ENCODE measurements at places on chromosomes 4 and X.

DNA sequence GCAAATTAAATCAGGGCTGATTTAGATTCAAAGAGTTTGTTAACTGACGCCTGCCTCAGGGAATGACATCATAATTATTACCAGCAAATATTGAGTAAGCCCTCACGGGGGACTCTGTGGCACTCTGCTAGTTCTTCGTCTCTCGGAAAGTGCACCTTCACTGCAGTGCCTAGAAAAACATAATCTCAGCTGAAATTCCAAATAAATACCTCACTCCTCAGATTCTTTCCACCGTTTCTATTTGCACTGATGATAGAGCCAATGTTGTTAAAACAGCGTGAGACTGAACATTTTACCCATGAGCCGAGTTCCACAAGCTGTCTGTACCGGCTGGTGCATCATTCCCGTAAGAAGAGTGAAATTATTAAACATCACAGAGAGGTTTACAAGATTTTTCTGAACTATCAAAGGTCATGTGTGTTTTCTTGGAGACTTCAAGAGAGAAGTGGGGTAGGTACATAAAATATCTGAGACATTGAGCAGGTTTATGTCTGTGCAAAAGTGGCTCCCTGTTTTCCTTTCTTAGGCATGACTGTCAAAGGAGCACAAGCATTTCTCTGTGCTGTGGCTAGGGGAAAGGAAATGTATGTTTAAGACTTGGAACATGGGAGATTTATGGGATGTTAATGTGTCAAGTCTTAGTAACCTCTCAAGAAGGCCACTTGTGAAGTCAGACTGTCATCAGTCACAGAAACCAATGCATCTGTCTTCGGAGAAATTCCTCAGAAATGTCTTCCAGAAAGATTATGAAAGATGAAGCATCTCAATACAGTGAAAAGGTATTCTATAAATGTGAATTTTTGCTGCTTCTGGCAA, 119.6 kb downstream of the CBLL2 start:
- no peak for DNase-seq

- DNase-seq = no peak
Measured at GRCh38 chr4:55251342-55251741, 94.7 kb upstream of the SRD5A3 start.

- DNase-seq = no peak
Measured at GRCh38 chr4:170011921-170012628, 14.1 kb downstream of the MFAP3L start.

DNA sequence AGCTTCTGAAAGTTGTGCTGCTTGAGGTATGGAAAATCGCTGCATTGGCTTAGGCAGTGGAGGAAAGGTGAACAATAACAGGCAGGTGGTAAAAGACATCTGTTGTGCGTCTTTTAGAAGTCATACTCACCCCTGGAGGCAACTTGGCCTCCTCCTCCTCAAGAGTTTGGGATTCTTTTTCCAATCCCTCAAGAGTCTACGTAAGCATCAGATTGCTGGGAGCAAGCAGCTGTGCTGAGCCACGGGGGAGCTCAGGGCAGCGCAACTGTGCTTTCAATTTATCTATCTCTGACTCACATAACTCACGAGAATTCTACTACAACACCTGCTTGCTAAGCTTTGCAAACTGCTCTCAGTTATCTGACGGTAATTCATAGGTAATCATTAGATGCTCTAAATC, 6.4 kb upstream of the RBMX2 start:
- no peak for DNase-seq

DNA sequence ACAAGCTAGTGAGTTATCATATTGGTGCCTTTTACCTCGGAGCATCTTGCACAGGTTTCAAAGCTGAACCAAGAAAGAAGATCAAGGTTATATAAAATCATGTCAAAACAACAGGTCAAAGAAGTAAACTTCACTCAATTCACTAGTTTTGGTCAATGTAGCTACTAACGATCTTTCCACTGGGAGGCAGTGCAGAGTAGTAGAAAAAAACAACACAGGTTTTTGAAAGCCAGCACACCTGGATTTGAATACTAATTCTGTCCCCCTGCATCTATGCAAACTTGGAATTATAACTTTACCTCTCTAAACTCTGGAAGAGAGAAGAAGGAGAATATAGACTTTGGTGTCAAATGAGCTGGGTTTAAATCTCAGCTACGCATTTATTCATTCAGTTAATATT, 266.1 kb downstream of the GRIA3 start:
- no peak for DNase-seq

GRCh38 chr4:54912155-54912554, 213.2 kb downstream of the KDR start:
- no peak for DNase-seq

- no peak for DNase-seq
Measured at GRCh38 chr4:3248178-3248480, 830 bp upstream of the MSANTD1 start.

DNA sequence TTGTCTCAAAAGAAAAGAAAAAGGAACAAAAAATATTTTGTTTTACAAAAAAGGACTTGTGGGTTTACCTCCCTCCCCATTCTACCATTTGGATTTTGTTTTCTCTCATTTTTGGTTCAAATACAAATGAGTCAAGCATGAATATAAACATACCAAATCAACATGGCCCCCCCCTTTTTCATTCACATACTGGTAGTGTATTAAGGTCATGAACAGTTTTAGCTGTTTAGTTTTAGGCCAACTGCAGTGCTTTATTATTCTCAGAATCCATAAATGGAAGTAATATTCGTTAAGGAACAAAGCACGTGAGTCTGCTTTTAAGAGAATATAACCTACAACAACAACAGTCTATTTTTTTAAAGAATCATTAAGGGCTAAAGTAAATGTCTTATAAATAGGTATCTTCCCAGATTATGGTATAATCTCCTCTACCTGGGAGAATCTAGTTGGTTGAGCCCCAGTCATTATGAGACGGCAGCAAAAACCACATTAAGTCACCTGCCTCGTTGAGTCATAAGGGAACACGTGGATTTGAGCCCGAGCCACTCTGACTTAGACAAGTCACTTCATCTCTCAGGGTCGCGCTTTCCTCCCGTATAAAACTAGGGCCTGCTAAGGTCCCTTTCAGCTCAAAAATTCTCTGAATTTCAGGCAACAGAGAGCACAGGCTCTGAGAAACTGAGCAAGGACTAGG, 26.7 kb downstream of the BCLAF3 start:
- DNase-seq = no peak

DNA sequence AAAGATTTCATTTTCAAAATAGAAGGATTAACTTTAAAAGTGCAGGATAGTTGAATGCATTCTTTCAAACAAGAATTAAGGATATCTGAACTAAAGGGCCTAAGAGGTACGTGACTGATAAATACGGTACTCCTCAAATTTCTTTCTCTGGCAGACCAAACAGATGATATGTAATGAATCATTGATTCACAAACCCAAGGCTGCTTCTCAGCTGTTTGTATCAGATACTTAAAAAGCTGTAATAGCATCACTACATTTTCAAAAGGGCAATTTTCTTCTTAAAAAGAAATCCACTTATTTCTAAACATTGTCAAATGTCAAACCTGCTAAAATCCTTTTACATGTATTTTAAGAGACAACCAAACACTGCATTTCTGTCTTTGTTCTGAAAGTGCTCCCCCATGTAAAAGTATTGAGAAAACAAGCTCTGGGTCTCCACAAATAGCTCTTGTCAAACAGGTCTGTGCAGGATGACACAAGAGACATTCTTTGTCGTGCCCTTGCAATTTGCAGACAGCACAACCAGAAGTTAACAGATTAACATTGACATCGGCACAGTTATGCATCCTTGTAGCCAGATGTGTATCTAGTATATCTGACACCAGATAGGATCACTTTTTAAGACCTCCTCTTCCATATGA, 82.0 kb downstream of the MANBA start:
- no peak for DNase-seq

DNA sequence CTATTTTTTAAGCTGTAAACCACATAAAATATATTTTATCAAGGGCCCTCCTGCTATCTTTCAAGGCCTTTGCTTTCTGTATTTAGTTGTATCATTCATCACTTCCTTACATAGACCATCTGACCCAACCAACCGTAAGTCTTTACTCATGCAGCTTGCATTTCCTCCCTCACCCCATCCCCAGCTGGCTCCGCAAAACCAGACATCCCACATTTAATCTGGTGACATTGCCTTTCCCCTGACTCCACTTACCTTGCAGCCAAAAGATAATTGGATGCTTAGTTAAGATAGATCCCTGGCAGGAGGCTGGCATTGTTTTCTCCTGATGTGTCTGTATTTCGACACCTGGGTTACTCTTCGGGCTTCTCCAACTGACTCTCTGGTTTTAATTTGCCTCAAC, 183.7 kb upstream of the LDB2 start:
- DNase-seq = no peak

GRCh38 chr4:2552806-2553205, 16.4 kb downstream of the FAM193A start:
- DNase-seq = no peak

- no peak for DNase-seq
Measured at GRCh38 chr4:15513545-15513944, 43.9 kb downstream of the CC2D2A start.

GRCh38 chrX:29090811-29091210, 503.6 kb downstream of the IL1RAPL1 start:
- no peak for DNase-seq

DNA sequence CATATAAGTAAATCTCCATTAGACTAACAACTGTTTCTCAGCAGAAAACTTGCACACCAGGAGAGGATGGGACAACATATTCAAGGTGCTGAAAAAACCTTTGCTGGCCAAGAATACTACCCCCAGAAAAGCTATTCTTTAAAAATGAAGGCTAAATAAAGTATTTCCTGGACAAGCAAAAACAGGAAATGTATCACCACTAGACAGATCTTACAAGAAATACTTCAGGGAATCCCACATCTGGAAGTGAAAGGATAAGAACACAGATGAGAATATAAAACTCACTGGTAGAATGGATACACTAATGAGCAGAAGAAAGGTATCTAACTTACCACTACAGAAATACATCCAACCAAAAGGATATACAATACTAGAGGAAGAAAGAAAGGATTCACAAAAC, 27.0 kb upstream of the ADH1C start:
- DNase-seq = no peak

- DNase-seq = no peak
Measured at GRCh38 chrX:134172588-134173259, 64.3 kb upstream of the CCDC160 start.

- DNase-seq = no peak
Measured at GRCh38 chr4:61805227-61805626, 605.1 kb downstream of the ADGRL3 start.

DNA sequence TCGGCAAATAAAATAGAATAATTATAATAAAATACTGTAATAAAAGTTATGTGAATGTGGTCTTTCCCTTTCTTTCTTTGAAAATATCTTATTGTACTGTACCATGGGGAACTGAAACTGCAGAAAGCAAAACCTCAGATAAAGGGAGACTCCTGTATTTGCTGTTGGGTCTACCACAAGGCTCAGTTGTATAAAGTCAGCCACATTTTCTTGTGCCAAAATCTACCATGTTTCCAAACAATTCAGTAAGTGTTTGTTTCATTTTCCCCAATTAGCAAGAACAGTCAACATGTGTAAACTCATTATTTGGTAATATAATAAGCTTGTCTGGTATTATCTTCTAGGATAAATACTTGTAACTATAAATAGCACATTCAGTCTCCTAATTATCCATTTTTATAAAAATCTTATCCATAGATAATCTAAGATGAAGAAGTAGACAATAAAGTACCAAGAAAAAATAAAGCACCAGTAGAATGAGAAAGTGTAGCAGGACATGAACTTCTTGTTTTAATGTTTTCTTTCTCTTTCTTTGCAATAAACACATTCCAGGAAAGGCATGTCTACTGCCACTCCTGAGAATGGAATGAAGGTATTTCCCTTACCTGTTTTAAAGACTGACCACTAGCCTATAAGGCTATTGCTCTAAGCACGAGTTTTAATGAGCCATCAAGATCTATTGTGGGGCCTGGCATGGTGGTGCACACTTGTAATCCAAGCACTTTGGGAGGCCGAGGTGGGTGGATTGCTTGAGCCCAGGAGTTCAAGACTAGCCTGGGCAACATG, 15.0 kb upstream of the OTUD4 start:
- no peak for DNase-seq

DNA sequence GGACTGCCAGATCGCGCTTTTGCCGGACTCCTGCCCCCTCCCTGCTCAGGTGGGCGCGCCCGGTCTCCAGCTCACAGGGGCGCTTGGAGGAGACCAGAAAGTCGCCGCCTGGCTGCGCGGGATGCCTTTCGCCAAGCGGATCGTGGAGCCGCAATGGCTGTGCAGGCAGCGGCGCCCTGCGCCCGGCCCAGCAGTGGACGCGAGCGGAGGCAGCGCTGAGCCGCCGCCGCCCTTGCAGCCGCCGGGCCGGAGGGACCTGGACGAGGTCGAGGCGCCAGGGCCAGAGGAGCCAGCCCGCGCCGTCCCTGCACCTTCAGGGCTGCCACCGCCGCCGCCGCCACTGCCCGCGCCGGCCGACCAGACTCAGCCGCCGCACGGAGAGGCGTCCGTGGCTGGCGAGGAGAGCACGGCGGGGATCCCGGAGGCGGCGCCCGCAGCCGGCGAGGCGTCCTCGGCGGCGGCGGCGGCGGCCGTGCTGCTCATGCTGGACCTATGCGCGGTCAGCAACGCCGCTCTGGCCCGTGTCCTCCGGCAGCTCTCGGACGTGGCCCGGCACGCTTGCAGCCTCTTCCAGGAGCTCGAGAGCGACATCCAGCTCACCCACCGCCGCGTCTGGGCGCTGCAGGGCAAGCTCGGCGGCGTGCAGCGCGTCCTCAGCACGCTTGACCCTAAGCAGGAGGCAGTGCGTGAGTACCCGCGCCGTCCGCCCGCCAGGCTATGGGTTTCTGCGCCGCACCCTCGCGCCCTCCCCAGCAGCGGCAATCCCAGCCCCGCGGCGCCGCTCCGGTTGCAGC, 834 bp downstream of the NHS start:
- DNase-seq = no peak

GRCh38 chr4:105605493-105605892, 53.1 kb downstream of the ARHGEF38 start:
- no peak for DNase-seq

DNA sequence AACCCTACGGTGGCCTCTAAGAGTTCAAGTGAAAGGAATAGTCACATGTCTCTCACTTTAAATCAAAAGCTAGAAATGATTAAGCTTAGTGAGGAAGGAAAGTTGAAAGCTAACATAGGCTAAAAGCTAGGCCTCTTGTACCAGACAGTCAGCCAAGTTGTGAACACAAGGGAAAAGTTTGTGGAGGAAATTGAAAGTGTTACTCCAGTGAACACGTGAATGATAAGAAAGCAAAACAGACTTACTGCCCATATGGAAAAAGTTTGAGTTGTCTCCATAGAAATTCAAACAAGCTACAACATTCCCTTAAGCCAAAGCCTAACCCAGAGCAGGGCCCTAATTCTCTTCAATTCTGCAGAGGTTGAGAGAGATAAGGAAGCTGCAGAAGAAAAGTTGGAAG, 51.5 kb upstream of the RAB9B start:
- no peak for DNase-seq

All from stimulated activated CD4-positive, alpha-beta T cell treated with anti-CD3 and anti-CD28 coated beads, Interleukin-1b, Interleukin-23, amount 100 ng/mL, for 1 hour (primary cell).